ENCODE measurements at places on chromosomes 13 and 19. TPM values are rescaled to one million over a fixed set of nuclear protein-coding genes. Genes with fewer than 3 reads are reported as not detected.

SULT2B1 gene
- not detected for total RNA-seq

ATP8B3 gene
- total RNA-seq: 4.6 TPM

CGB2 gene
- not detected for total RNA-seq

CYP2A7 gene
- not detected for total RNA-seq

DPF1 gene
- total RNA-seq: 2.2 TPM

- no peak for DNase-seq
Observed at GRCh38 chr19:50972795-50973376, 3.5 kb upstream of the KLK6 start.

DNA sequence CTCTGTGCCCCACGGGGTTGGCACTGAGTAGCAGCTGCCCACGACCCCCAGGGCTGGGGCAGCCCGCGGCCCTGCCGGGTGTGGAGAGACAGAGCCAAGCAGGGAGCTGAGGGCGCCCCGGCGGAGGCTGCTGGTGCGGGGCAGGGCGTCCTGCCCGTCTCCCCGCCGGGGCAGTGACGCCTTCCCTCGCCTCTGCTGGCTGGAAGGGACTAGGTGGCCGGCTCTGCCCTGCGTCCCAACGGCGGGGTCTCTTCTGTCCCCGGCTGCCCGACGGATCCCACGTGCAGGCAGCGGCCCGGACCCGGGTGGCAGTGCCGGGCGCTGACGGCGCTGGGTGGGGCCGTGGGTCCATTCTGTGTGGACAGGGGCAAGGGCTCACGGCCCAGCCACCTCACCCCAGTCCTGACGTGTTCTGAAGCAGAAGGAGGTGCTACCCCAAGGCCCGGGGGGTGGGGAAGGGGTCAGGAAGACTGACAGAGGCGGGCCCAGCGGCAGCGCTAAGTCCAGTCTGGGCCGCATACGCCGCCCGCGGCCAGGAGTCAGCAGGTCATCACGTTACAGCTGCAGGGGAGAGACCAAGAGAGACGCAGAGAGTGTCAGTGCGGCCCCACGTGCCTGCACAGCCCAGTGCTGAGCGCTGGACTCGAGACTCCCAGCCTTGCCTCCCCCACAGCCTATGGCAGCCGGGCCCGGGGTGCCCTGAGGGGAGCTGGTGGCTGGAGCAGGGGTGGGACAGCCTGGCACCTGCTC, 15.1 kb upstream of the PLPP2 start:
- peak; percentile 82 for DNase-seq

DNA sequence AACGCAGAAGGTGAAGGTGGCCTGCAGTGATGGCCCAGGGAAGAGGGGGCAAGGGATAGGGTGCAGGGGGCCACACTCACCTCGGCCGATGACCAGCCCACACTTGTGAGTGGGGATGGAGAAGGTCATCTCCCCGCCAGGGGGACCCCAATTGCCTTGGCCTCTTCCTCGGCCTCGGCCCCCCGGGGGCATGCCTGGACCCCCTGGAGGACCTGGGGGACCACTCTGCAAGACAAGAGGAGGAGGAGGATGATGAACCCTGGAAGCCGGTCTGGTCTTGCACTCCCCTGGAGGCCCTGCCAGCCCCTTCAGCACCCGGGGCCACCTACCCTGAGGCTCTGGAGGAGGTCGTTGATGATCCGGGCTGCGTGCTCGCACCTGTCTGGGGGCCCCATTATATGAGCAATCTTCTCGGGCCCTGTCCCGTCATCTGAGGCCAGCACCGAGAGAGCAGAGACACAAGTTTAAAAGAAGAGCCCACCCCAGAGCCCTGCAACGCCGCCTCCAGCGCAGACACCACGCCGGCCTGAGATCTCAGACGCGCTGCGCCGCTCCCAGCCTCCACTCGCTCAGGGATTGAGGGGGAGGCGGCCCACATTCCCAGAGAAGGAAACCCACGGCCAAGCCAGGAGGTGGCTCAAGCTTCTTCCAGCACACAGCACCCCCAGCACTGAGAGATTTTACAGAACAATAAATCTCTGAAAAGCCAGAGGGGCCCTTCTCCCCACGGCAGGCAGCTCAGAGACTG, 7.8 kb downstream of the KHSRP start:
- DNase-seq: no peak

DNA sequence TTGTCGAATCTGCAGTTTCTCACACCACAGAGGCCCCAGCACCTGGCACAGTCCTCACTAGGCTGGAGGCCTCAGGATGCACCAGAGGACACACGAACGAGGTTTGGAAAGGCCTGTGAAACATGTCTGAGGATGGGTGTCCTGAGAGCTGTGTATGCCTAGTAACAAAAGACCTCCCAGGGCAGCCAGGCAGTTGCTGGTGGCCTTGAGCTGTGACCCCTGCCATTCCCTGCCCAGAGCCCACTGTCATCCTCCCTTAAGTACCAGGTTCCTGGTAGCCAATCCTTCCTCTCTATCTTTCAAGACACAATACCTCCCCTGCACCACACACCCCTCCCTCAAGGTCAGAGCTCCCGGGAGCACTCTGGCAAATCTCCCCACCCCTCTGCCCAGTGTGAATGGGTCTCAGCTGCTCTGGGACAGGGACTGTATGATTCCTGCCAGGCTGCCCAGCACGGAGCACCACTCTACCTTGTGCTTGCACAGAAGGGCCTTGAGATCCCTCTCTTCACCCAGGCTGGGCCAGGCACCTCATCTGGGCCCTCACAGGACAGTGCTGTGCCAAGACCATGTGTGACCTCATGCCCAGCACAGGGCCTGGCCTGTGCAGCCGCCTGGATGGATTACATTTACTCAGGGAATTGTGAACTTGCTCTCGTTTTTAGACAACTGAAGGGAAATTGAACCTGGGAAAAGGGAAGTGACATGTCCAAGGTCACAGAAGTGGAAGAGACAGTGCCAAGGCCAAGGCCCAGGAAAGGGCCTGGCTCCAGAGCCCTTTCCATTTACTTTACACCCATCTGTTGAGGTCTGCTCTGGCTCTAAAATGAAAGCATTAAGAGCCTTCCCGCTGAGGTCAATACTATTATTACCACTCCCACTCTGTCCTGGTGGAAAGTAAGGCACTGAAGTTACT, 2.2 kb downstream of the ZNF787 start:
- DNase-seq: no peak

DNA sequence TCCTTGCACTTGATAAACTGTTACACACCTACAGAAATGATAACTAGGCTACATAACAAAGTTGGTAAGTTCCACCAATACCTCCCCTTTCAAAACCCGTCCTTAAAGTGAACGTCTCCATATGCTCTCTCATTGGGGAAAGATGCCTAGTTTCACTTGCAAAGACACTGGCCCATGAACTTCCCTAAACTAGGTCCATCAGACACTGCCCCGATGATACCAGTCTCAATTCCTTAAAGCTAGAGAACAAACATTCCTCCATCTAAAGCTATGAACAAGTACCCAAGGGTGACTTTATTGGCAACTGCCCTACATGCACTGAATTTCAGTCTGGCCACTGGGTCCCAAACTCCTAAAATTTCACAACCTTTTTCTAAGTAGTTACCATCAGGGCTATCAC, 39.9 kb downstream of the FOXO1 start:
- no peak for DNase-seq

DNA sequence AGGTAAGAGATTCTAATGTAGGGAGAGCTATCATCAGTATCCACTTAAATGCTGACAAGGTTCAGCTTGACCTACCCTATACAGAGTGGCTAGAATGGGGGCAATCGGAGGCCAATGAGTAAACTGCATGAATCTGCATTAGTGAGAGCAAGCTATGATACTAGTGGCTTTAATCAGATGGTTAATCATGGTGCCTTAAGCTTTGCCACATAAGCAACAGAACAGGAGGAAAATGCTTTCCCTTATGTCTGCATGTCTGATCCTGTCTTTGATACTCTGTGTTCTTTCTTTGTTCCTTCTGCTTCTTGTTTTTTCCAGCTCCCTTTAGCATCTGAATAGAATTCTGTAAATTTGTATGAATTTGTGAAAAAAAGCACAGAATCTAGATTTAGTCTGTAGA, 91.1 kb downstream of the WDFY2 start:
- no peak for DNase-seq

- DNase-seq: no peak
Observed at GRCh38 chr13:71643448-71643860, 223.6 kb downstream of the DACH1 start.

- DNase-seq: no peak
Observed at GRCh38 chr19:7799640-7800355, 30.2 kb upstream of the EVI5L start.

DNA sequence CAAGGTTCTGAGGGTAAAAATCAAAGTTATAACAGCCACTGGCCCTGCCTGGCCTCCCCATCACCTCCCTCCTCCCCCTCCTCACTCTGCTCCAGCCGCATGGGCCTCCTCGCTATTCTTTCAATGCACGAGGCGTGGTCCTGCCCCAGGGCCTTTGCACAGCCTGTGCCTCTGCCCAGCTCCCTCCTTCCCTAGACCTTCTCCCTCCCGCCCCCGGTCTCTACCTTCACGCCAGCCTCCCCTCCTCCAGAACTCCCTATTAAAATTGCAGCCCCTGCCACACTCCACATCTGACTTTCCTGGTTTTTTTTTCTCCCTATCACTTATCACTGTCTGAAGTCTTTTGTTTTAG, 3.3 kb downstream of the RAX2 start:
- no peak for DNase-seq

- no peak for DNase-seq
Observed at GRCh38 chr13:95547531-95548167, 4.9 kb upstream of the CLDN10 start.

DNA sequence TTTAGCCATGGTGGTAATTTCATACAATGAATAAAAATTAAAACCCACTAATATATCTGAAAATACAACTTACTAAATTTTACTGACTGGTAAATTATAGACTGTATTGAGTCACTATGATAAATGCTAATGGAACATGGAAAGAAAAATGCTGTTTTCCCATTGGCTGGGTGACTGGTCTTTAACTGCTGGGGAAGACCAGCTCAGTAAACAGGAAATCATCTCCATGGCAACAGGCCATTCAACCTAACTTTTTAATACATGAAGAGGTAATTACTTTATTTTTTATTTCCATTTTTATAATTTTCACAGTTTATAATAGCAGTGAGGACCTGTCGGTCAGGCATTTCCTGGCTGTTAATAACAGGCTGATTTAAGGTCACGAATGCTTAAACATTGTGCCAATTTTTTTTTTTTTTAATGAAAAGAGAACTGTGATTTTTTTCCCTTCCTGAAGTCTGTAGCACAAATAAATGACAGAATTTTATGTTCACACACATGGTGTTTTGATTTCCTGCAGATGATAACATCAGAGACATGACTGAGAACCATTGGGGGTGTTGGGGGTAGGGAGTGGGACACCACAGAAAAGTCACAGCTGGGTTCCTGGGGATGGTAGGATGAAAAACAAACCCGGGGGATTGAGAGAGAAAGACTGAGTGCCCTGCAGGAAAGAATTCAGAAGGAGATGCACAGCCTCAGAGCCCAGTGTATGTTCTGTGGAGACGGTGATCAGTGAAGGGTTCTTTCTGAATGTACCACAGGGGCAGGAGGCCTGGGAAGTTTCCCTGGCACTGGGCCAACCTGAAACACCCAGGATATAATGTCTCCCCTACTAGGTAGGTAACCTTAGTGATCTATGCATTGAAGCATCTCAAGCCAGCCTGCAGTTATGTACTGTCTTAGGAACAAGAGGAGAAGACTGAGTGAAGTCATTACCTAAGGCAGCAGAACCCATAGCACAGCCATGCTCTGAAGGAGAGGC, 297.1 kb downstream of the COG6 start:
- DNase-seq: no peak

- no peak for DNase-seq
Observed at GRCh38 chr19:17950310-17951156, 16.4 kb upstream of the KCNN1 start.

DNA sequence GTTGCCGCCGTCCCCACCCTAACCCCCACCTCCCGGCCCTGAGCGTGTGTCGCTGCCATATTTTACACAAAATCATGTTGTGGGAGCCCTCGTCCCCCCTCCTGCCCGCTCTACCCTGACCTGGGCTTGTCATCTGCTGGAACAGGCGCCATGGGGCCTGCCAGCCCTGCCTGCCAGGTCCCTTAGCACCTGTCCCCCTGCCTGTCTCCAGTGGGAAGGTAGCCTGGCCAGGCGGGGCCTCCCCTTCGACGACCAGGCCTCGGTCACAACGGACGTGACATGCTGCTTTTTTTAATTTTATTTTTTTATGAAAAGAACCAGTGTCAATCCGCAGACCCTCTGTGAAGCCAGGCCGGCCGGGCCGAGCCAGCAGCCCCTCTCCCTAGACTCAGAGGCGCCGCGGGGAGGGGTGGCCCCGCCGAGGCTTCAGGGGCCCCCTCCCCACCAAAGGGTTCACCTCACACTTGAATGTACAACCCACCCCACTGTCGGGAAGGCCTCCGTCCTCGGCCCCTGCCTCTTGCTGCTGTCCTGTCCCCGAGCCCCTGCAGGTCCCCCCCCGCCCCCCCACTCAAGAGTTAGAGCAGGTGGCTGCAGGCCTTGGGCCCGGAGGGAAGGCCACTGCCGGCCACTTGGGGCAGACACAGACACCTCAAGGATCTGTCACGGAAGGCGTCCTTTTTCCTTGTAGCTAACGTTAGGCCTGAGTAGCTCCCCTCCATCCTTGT, 6.4 kb downstream of the YIPF2 start:
- DNase-seq: no peak

DNA sequence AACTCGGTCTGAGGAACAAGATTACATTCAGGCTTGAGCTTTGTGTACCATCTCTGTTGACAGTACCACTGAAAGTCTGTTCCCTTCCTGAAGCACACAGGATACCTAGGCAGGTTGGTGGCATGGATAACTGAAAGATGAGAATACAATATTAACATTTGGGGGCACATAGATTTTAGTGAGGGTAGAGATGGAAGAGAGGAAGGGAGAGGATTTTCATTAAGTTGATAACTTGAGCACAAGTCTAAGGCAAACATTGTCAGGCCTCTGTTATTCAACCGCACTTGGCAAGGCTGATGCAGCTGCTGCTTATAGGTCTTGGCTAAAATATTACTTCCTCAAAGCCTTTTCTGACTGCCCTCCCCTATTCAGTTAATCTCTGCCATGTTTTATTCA, 10.9 kb downstream of the MIR17HG start:
- no peak for DNase-seq

GRCh38 chr13:110557610-110558305, 3.8 kb downstream of the RAB20 start:
- DNase-seq: no peak

- no peak for DNase-seq
Observed at GRCh38 chr13:22187329-22187728, 516.5 kb downstream of the FGF9 start.

Data from osteocyte (in vitro differentiated cells).